ENCODE measurements at places on chromosomes 12 and 14.

DNA sequence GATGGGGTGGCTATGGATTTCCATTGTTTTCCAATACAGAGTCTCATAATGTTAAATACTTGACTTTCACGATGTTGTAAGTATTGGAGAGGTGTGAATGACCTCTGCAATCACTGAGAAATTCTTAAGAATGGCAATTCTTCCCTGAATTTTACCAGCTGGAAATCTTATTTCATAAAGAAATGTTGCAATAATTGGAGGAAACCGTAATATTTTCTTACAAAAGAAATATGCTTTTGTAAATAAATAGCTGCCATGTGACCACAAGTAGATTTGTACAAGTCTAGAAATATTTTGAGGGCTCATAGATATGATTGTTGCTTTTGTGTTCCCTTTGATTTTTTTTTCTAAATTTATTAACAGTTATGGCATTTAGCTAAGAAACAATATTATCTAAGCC lies 308.7 kb upstream of the ATP2B1 start:
- DNase-seq, result no peak

DNA sequence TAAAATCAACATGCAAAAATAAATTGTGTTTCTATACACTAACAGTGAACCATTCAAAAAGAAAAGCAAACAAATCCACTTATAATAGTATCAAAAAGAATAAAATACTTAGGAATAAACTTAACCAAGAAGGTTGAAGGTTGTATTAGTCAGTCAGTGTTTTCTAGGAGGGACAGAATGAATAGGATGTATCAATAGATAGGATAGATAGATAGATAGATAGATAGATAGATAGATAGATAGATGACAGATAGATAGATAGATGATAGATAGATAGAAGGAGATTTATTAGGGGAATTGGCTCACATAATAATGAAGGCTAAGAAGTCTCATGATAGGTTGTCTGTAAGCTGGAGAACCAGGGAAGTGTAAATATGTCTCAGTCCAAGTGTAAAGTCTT lies 37.2 kb upstream of the MON2 start:
- no peak for DNase-seq

- DNase-seq, result no peak
These were observed 204.5 kb downstream of the SLC15A4 start for GRCh38 chr12:128619263-128619662.

GRCh38 chr12:29241821-29242591 lies 92.9 kb downstream of the FAR2 start:
- DNase-seq, result peak; percentile 25

DNA sequence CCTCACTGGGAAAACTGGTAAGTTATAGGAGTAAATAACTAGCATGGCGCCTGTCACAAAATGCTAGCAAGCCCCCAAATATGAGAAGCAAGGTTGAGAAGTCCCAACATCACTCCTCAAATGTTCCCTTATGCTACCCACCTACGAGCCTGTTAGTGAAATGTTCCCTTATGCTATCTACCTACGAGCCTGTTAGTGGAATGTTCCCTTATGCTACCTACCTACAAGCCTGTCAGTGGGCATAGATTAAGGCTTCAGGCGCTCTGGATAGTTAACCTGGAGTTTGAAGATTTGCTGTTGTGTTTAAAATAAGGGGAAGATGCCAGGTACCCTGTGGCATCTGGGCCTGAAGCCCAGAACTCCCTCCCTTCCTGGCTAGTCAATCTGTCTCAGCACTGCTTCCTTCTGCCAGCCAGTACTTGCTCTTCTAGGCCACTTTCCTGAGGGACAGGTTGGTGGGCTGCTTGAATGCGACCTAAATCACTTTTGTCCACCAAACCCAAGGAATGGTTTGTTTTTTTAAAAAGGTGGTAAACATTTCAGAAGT lies 67.1 kb upstream of the SINHCAF start:
- no peak for DNase-seq

GRCh38 chr12:31339831-31340622 lies 14.1 kb upstream of the SINHCAF start:
- no peak for DNase-seq

DNA sequence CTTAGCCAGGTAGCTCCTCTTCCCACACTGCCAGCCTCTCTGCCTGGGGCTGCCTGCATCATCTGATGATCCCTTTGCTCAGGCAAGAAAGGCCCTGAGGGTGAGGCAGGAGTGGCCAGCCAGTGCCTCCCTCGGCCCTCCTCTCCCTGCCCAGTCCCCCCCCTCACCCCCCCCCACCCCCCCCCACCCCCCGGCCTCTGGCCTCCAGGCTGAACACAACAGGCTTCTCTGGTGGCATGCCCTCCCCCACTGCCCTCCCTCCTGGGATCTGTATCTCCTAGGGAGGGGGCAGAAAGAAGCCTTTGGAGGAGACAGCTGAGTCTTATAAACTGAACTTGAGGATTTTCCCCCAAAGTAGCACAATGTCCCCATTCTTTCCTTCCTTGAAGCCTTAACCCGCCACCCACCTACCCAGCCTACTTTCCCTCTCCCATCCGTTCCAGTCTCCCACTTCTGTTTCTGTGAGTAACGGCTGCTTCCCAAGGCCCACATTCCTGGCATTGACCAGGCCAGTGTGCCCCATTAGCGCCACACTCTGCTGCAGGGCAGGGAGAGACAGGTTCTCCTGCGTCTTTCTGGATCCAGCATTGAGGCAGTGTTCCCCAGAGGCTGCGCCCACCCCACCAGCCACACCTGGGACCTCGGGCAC lies 82.1 kb downstream of the B4GALNT3 start:
- DNase-seq, result no peak
